Stimulated activated effector memory CD8-positive, alpha-beta T cell treated with anti-CD3 and anti-CD28 coated beads, Interleukin-12 subunit alpha, Interleukin-12 subunit beta, amount 100 ng/mL, for 72 hours (primary cell): ENCODE measurements at places on chromosomes 11 and 22.
A peak's percentile ranks its signal among the peaks of the same experiment; 100 is the strongest.

GRCh38 chr11:122749005-122749687 is 89.2 kb upstream of the CRTAM start:
- DNase-seq, result peak; percentile 38

DNA sequence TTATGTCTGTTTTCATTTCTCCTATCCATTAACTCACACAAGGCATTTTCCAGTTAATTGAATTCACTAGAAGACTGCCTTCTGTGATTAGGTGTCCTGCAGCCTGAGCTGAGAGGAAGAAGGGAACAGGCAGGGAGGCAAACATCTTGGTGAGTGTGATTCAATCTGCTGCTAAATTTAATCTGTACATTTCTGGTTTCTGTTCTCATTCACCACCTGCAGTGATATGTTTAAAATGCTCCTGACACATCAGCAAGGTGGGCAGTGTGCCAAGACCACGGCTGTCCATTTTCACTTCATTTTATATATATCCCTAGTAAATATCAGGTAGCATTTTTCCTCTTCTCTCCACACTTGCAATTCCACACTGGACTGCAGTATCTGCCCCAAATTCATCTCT is 416.5 kb downstream of the TMEM135 start:
- DNase-seq, result no peak

GRCh38 chr11:102546923-102547471 is 16.4 kb upstream of the MMP7 start:
- DNase-seq, result no peak

DNA sequence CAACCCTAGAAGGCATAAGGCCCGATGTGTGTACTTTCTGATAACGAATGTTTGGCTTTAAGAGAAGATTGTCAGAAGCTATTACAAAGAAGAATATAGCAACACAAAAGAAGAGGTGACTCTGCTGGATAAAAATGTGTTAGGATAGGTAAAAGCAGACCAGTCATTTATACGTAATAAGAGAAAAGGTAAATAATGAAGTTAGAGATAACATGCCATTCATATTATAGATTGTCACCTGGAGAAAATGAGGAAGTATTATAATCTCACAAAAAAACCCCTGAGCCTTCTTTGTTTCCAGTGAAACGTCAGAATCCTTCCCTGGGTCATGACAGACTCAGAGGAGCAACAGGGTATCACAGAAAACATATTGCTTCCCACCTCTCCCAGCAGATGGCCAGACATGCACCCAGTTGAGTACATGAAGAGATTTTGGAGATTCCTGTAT is 36.1 kb downstream of the PPFIA1 start:
- no peak for DNase-seq

DNA sequence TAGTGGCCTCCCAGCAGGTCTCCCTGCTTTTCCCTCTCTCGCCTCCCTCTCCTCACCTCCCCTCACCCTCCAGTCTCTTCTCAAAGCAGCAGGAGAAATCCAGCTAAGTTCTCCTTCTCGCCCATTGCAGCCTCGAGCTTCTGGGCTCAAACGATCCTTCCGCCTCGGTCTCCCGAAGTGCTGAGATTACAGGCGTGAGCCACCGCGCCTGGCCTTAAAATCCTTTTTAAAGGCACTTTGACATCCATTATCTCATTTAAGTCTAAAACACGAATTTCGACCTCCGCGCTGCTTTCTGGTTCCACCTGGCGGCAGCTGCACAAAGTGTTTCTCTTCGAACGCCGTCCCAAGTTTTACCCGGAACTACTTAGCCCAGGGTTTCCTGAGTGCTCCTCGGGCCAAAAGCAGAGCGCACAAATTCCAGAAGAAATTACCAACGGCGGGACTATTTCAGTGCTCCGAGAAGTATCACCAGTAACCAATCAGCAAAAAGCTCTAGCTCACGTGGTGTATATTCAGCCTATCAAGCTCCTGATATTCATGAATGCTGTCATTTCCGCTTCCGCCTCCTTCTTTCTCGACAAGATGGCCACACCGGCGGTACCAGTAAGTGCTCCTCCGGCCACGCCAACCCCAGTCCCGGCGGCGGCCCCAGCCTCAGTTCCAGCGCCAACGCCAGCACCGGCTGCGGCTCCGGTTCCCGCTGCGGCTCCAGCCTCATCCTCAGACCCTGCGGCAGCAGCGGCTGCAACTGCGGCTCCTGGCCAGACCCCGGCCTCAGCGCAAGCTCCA is at the start of gene EIF3F:
Gene EIF3F, plus strand, starts transcription at position 570 of the 792 bp plus-strand sequence. Its CDS starts 16 bp downstream, at position 586.
- DNase-seq, result peak; percentile 74

DNA sequence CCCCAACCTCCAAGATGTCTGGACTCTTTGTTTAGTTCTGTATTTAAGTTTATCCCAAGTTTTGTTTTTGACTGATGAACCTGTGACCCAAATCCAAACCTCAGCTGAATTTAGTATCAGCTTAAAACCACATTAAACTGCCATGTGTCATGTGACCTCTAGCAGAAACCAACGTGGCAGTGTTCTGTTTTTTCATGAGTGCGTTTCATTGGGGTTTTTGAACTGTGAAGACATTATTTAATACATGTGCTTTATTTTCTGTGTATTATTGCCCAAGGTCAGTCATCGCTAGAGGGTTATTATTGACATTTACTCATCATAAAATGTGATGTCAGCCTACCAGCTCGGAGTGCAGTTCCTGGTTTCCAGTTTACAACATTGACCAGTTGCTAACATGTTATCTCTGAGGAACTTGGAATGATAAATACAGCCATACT is 1.8 kb downstream of the TLCD5 start:
- DNase-seq, result no peak

DNA sequence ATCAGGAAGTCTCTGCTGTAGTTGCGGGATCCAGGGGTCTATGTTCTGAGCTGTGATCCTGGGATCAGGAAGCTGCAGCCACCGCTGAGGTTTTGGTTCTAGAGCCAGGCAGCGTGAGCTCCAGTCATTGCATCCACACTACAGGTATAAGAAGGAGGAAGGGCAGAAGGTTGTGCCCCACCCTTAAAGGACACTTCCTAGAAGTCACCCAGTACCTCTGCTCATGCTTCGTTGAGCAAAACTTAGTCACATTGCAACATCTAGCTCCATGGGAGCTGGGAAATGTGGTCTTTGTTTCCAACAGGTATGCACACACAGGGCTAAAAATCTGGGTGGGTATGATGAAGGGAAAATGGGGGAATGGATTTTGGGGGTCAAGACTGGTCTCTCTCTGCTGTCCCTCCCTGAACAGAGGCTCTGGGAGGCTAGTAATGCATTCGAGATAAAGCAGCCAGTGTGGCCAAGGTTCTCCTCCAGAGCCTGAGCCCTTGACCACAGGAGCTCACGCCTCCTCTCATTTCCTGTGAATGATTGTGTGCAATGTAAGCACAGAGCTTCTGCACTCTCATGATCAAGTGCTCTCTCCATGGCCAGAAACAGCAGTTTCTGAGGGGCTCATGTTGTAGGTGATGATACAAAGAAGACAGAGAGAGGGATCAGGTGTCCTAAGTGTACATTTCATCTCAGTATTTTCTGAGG is 86.8 kb upstream of the OR4B1 start:
- DNase-seq, result no peak

DNA sequence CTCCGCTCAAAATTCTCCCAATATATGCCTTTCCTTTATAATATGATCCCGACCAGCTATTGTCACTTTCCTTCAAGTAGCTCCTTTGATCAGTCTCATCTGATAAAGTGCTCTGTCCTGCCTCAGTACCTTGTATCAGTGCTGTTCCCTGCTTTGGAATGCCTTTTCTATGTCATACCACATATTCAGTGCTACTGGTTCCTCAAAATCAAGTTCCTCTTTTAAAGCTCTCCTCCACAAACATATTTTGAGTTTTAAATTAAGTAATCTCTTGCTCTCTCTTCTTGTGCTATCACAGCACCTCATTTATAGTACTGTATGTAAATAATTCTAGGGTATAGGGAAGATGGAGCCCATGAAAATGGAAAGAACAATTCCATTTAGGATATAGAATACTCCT is 137.1 kb upstream of the CTSC start:
- DNase-seq, result no peak

DNA sequence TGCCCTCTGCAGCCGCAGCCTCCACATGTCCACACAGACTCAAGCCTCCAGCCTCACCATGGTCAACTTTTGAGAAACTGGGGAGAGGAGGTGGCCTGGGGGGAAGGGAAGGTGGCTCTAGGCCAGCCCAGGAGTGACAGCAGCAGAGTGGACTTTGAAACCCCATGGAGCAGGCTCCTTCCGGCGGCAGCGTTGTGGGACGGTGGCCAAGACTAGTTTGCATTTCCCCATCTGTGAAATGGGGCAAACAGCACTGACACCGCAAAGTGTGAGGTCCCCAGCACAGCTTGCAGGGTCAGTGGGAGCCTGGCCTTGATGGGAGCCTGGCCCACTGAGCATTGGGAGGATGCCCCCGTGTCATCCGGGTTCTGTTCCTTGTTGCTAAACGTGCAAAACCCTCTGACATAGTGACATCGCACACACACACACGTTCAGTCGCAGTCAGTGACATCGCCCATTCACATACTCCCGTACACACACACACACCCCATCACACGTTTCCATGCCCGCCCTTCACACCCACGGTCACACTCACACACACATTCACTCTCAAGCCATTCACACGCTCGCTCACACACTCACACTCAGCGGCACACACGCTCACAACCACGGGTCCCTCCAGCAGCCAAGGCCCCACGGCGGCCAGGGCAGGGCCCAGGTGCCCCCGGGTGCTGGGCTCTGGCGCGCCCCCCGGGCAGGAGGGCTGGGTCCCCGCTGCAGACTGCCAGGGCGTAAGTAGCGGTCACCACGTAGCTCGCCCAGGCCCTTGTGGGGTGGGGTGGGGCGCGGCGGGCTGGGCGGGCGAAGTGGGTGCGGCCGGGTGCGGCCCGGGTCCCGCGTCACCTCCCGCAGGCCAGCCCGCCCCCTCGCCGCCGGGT is 585 bp downstream of the CYB5R3 start:
- DNase-seq, result peak; percentile 9

- no peak for DNase-seq
Observed at GRCh38 chr11:19659529-19659928, 53.1 kb upstream of the NAV2 start.

DNA sequence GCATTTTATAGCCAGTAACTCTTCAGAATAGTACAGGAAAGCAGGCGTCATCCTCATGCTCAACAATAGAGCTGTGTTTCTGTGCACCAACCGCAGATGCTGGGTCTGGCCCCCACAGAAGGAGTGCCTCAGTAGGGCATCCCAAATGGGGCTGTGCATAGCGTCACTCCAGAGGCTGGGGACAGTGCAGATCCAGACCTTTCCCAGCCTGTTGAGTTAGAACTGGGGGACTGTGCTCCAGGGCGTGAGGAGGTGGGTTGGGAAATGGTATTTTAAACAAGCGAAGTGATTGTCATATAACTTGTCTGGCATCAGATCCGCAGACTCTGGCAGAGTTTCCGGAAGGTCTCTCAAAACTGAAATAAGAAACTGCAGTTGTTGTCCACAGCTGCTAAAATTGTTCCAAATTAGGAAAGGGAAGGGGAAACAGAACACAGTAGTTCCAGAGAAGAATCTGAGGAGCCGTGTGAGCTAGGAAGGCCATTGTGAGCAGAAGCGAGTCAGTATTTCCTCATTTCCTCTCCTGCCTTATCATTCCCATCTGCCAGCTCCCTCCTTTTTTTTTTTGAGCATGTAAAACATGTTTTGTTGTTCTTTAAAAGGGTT is 52.2 kb downstream of the JAM3 start:
- no peak for DNase-seq

GRCh38 chr11:67382276-67383136 is 9.1 kb upstream of the CLCF1 start:
- peak; percentile 90 for DNase-seq

DNA sequence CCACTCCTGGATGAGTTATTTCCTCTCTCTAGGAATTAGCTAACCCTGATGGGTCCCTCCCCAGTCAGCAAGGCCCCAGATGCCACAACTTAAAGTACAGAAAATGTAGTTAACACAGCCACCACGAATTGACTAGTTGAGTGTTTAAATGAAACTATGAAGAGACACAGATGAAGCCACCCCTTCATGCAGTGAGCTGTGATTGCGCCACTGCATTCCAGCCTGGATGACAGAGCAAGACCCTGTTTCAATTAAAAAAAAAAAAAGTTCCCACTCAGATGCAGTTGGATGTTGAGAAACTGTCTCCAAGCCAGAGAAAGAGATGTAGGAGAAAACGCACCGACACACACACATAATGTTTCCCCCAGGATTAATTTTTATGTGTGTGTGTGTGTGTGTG is 53.3 kb downstream of the SCN3B start:
- DNase-seq, result no peak

- no peak for DNase-seq
Observed at GRCh38 chr11:35747668-35748067, 85.1 kb downstream of the TRIM44 start.

- DNase-seq, result no peak
Observed at GRCh38 chr11:68506908-68507307, 46.4 kb downstream of the PPP6R3 start.

- DNase-seq, result no peak
Observed at GRCh38 chr11:18611196-18611595, 11.6 kb downstream of the MISFA start.

- DNase-seq, result no peak
Observed at GRCh38 chr11:62413060-62413696, 5.7 kb upstream of the SCGB1A1 start.

- DNase-seq, result peak; percentile 68
Observed at GRCh38 chr11:102345904-102346303, 1.1 kb upstream of the BIRC2 start.

DNA sequence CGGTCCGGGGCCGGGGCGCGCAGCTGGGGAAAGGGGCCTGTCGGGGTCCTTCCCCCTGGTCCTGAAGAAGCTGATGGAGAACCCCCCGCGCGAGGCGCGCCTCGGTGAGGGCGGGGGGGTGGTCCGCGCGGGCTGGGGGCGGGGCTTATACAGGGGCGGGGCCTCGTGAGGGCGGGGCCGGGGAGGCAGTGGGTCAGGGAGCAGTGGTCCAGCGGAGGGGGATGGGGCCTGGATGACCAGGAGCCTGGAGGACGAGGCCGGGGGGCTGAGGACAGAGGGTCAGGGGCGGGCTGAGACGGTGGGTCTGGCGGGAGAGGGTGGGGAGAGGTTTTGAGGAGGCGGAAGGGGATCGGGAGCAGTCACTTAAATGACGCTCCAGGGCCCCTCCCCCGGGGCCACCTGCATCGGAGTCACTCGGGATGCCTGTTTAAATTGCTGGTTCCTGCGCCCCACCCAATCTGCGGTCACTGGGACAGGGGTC is 396 bp downstream of the TEF start:
- DNase-seq, result peak; percentile 68

GRCh38 chr11:134357545-134357839 is 25.7 kb downstream of the GLB1L2 start:
- DNase-seq, result no peak

DNA sequence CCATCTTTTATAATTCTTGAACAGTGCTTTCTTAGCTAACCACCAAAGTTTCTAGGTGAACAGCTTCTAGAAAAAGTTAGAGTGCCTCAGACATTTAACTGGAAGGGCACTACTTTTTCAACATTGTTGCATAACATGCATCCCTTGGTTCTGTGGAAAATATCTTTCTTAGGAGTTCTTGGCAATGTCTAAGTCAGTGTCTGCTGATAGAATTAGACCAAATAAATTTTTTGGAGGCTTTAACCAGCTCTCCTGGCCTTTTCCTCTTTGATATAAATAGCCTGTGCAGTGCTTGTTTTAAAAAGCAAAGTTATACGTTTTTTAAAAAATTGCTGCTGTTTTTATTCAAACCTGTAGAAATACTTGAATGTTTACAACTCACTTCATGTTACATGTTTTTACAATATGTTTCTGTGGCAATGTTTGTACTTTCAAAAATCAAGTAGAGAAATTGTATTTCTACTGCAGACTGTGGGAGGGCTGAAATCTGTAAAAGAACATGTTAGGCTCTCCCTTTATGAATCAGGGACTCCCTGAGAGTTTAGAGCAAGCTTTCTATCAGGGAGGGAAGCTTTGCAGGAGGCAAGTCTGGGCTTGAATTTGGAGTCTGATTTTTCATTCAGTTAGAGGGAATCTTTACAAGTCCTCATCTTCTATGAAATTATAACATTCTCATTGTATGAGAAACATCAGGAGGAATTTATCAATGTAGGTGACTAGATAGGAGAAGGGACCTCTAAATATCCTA is 16.3 kb upstream of the PANX1 start:
- DNase-seq, result no peak
